ENCODE measurements at places on chromosomes 12 and 14.
A peak's percentile ranks its signal among the peaks of the same experiment; 100 is the strongest.

DNA sequence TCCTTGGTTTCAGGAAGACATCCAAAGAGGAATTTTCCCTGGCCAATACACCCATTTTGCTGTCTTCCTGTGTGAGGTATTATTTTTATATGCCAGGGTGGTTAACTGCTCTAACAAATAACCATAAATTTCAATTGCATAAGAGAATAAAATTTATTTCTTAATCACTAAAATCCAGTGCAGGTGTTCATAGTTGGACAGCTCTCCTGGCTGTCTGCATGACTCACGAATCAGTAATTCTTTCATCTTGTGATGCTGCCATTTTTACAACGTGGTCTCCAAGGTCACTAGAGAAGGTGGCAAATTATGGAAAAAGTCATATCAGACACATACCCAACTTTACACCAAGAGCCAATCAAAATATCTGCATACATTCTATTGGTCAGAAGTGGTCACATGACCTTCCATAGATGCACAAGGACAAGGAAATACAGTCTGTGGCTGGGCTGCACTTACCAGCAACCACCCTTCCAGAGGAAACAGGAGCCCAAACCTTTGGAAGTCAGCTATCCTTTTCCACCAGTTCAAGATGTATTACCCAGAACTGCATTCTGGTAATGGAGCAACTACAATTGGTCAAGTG is 193.5 kb upstream of the PLEKHG7 start:
- no peak for DNase-seq

GRCh38 chr14:61104358-61104757 is 123.3 kb downstream of the SLC38A6 start:
- DNase-seq = no peak

DNA sequence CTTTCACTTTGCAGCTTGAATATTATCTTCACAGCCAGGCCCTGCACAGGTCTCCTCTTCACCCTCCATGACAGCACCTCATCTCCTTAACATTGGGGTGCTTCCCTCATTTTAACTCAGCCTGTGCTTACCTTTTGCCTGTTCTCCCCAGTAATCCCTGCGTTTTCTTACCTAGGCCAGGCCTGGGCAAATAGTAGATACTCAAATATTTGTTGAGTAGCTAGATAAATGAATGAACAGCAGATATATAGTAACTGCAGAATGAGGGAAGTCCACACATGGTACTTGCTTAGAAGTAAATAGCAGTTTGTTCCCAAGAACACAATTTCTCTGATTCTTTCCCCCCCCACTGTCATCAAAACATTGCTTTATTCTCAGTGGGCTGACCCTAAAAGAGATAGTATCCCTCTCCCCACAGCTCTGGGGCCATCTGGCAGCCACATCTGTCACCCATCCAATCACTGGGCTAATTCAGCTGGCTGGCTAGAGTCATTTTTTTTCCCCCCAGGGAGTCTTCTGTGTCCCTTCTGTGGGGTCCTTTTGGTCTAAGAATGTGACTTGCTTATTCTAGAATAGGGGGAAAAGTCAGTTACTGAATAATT is 43.2 kb downstream of the APPL2 start:
- DNase-seq = no peak

DNA sequence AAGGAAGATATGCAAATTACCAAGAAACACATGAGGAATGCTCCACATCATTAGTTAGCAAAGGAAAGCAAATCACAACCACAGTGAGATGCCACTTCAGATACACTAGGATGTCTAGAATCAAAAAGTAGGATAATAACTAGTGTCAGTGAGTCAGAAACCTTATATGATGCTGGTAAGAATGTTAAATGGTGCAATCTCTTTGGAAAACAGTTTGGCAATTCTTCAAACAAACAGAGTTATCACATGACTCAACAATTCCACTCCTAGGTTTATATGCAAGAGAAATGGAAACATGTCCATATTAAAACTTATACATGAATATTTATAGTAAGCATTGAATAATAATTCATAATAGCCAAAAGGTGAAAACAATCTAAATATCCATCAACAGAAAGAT is 220.9 kb downstream of the FOXG1 start:
- DNase-seq = no peak

- peak; percentile 36 for DNase-seq
These were observed 58.6 kb downstream of the ZFP36L1 start for GRCh38 chr14:68734231-68734732.

DNA sequence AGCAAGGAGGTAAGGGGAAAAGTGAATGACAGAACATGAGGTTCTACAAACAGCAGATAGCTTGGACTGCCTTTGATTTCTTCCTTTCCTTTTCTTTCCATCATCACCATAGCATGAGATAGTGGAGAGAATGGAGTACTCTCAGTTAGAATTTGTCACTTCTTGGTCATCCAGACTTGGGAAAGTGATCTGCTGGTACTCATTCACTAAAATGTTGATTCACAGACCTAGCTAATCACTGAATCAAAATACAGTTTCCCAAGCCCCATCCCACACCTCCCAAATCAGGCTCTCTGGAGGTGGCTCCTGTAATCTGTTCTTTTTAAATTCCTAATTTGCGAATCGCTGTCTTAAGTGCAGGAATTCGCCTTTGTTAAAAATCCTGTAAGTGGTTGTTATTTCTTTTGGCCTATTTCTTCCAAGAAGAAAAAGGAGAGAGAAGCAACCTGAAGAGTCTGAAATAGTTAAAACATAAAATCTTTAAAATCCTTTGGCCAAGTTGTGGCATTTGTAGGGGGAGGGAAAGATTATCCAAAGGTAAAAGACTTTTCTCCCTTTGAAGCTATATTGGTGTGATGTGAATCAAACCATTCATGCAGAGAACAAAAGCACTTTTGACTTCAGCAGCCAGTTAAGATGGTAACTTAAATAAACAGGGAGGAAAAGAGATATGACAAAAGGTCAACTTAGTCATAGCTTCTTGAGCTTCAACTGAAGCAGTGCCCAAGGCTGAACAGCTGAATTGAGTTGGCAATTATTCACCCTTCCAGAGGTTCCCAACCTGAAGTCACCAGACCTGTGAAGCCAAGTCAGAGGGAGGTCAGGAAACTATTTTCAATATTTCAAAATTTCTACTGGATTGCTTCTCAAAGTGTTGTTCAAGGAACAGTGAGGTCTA is 255.1 kb upstream of the KRR1 start:
- no peak for DNase-seq

- DNase-seq = no peak
These were observed 29.2 kb downstream of the GNS start for GRCh38 chr12:64729909-64730587.

GRCh38 chr12:99709116-99709515 is 61.6 kb downstream of the GARIN6 start:
- DNase-seq = no peak

DNA sequence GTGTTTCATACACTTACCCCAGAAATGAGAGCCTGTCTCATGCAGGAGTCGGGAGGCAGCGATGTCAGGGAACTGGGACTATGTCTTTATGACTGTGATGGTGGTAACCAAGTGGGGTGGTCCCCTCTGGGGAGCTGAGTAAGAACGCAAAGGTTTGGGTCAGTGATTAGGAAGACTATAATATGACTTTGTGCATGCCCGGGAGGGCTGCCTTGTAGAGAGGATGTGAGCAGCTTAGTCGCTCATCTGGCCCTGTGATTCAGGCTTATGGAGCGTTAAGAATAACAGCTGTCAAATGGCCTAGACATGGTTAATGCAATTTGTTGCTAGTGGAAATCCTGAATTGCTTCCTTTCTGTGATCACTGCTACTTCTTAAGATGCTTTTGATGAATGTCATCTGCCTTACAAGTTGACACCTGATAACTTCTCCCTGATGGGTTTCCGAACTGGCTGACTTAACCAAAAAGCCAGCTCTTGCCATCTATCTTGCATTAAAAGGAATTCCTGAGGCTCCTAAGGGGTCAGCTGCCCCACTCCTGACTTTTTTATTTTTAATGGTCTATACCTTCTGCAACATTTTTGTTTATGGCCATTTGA is 35.4 kb upstream of the AACS start:
- no peak for DNase-seq

DNA sequence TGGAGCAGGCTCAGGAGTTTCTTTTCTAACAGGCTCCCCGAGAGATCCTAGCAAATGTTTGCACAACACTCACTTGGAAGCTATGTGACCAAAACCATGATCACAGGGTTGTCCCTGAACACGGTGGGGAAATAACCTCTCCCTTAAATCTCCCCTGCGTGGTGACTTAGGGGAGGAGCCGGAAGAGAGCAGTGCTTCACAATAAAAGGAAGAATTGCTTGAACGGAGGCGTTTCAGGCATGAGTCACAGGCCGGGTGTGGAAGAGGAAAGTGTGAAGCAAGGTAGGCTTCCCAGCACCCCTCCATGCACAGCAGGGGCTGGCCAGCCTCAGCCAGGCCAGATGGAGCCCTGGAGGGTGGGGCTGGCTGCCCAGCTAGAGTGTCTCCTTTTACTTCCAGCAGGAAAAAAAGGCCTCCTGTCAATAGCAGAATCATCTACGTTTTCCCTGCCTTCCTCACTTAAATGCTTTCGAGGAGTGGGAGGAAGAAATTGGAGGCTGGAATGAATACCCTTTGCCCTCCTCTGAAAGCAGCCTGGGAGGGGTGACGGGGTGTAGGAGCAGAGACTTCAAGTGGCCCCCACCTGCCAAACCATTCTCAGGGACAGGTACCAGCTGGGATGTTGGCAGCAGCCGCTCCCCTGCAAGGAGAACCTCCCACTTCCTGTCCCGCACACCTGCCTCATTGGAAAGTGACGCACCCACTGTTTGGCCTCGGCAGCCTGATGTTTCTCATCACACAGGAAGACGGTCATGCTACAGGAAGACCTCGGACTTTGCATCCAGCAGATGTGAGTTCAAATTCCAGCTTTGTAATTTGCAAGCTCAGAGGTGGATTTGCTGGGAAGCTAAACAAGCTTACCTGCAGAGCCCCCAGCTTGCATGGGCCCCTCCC is 30.1 kb upstream of the PPP2R5C start:
- peak; percentile 70 for DNase-seq

- no peak for DNase-seq
These were observed 19.6 kb downstream of the SENP1 start for GRCh38 chr12:48086327-48086726.

DNA sequence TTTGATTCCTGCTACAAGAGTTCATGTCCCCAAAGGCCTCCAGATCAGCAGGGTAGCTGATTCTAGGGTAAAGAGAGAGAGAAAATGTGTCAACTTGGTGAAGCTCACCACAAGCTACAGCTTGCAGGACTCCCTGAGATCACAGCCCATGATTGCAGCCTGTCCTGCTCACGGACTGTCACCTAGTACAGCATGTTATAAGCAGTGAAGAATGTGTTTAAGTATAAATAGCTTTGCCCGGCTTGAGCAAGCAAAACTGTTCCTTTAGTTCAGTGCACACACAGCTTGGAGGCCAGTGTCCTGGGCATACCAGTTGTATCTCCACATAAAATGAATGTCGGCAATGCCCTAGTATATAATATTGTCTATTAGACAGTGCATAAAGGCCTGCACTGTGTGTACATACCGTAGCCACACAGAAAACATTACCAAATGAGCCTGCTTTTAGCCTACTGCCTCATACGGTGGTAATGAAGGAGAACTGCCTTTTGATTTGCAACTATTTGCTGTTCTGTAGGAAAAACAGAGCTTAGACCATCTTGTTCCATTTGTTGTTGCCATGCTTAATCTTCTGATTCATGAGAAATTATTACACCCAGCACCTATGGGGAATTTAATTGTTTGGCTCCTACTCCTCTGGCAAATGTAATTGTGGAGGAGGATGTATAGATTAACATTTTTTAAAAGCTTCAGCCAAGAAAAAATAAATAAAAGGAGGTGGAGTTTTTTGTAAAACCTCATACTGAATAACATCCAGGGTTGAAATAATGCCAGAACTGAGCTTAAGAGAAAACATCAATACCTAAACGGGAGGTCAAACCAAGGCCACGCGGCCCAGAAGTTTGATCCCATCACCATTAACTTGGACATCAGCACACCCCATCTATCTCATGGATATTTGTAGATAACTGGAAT is 108.1 kb upstream of the G2E3 start:
- no peak for DNase-seq

DNA sequence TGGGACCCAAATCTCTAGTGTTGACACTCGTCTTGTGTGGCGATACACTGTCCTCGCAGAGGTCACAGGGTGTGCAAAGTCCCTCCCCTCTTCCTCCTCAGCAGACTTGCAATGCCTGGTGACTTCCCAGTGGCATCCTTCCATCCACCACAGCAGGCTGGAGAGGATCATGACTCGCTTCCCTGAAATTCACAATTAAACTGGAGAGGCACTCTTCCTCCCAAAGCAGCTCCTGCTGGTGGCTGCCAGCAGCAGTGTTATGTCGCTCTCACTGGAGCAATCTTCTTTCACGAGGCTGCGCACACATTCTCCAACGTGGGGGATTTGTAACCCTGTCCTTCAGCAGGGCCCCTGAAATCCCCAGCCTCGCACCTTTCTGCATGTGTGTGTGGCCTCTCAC is 145.2 kb upstream of the TMCC3 start:
- no peak for DNase-seq

- DNase-seq = no peak
These were observed 53.4 kb downstream of the PLBD1 start for GRCh38 chr12:14514154-14514842.

DNA sequence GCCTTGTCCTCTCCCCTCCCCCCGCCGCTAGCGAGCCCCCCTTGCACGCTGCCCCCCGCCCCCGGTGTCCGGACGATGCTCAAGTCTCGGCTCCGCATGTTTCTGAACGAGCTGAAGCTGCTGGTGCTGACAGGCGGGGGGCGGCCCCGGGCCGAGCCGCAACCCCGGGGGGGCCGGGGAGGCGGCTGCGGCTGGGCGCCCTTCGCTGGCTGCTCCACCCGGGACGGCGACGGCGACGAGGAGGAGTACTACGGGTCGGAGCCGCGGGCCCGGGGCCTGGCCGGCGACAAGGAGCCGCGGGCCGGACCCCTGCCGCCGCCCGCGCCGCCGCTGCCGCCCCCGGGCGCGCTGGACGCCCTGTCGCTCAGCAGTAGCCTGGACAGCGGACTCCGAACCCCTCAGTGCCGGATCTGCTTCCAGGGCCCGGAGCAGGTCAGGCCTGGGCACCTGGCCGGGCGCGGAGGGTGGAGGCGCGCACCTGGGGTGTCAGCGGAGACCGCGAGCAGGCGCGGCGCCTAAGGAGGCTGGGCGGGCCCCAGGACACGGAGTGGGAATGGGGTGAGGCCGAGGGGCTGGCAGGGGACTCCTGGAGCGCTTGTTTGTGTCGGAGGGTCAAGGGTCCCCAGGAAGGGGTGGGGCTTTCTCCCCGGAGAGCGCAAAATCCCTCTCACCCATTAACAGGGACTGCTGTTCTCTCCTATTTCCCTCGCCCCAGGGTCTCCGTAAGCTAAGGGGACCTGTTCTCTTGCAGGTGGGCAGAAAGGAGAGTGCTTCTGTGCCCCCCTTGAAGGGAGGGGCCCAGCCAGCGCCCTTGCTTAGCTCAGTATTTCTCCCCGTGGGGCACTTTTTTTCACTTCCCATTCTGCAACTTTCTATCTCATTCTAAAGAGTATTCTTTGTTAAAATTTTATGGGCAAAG is 810 bp downstream of the MARCHF9 start:
- no peak for DNase-seq

- DNase-seq = no peak
These were observed 34.7 kb upstream of the CDKN3 start for GRCh38 chr14:54362089-54362504.

- DNase-seq = no peak
These were observed 442.6 kb downstream of the DPF3 start for GRCh38 chr14:72451054-72451972.

All from stimulated activated naive B cell treated with anti-CD40 and anti-IgM and Interleukin-4, amounts not matched to agents 10 μg/mL and 1 μg/mL and 100 μg/mL, for 72 hours (primary cell).